ENCODE measurements at places on chromosomes 13 and 19.
A peak's percentile ranks its signal among the peaks of the same experiment; 100 is the strongest.

- peak; percentile 11 for DNase-seq
Observed at GRCh38 chr13:47934371-47934770, 66.7 kb downstream of the SUCLA2 start.

DNA sequence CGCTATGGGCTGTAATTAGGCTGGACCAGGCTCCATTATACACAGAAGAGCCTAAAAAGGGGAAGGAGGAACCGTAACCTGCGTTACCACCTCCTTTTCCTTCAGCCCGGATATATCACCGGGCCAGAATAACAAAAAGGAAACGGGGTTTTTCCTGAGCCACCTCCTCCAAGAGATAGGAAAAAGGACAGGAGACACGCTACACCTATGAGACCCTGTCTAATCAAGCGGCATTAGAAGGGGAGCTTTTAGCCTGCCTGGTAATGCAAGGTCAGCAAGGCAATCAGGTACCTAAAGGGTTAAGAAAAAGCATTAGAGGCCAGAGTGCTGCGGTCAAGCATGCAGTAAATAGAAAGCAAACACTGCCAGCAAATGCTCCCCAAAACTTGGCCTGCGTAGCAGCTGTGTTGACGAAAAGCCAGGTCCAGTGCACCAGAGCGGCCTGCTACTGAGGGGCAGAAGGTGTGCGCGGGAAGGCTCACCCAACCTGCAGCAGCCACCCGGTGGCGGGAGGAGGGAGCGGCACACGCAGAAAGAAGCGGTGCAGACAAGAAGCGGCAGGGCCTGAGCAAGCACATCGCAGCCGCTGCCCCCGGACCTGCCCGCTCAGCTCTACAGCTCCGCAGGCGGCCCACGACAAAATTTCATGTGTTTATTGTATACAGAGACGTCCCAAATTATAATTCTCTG, 1466.1 kb downstream of the UQCRFS1 start:
- DNase-seq = no peak

DNA sequence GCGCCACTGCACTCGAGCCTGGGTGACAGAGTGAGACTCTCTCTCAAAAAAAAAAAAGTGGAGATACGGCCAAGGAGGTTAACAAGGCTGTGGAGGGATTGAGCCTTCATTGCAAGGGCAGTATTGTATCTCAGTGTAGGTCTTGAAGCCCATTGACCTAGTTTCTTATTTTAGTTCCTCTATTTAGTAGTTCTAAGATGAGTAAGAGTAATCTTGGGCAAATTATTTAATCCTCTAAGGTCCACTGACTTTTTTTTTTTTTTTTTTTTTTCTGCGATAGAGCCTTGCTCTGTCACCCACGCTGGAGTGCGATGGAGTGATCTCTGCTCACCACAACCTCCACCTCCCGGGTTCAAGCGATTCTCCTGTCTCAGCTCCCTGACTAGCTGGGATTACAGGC, 14.3 kb upstream of the ILF3 start:
- DNase-seq = no peak

GRCh38 chr13:75452564-75452963, 29.4 kb downstream of the TBC1D4 start:
- no peak for DNase-seq

Measured in HT1080 (cell line).